ENCODE measurements at places on chromosomes 3 and 15.

DNA sequence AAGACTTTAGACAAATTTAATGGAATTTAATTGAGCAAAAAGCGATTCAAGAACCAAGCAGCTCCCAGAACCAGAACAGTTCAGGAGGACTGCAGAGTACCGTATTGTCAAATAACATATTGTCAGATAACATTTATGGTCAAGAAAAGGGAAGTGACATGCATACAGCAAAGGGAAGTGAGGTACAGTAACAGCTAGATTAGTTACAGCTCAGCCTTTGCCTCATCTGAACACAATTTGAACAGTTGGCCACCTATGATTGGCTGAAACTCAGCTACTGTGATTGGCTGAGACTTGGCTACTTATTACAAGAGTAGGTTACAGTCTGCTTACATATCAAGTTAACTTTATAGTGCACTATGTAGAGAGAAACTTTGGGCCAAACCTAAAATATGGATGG lies 21.9 kb downstream of the ZFAND6 start:
- DNase-seq: no peak

DNA sequence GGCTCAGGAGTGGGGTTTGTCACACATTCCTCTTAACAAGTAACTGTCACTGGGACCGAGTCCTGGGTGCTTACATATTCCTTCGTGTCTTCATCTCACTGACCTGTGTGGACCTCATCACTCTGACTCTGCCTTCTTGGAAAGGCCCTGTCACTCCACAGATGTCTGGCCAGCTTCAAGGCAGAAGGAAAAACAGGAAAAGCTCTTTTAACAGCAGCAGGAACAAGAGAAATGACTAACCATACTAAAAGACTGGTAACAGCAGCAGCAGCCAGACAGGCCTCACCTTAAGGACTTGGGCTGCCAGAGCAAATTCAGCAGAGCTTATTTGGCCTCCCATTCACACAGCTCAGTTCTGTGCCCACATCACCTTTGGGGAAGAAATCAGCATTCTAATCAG lies 68.1 kb downstream of the USF3 start:
- no peak for DNase-seq

DNA sequence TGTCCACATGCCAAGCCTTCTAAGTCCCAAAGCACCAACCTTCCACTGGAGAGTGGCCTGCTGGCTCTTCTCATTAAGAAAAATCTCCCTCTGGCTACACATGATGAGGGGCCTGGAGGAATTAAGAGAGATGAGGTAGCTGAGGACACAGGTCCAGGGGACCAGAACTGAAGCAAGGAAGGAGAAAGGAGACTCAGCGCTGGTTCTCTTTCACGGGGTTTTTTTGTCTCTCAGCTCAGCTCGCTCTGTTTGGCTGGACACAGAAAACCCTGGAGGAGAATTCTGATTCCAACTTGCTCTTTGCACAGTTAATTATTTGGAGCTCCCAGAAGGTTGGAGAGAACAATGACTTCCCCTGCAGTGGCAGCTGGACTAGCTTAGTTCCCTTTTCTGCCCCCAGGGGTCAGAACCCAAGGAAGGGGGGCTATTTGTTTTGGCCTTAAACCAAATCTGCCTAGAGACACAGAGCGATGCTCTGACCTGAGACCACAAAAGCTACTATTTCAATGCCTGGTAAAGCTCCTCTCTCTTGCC lies 507.6 kb downstream of the FHIT start:
- no peak for DNase-seq

GRCh38 chr3:153284282-153284938 lies 122.4 kb downstream of the RAP2B start:
- no peak for DNase-seq

DNA sequence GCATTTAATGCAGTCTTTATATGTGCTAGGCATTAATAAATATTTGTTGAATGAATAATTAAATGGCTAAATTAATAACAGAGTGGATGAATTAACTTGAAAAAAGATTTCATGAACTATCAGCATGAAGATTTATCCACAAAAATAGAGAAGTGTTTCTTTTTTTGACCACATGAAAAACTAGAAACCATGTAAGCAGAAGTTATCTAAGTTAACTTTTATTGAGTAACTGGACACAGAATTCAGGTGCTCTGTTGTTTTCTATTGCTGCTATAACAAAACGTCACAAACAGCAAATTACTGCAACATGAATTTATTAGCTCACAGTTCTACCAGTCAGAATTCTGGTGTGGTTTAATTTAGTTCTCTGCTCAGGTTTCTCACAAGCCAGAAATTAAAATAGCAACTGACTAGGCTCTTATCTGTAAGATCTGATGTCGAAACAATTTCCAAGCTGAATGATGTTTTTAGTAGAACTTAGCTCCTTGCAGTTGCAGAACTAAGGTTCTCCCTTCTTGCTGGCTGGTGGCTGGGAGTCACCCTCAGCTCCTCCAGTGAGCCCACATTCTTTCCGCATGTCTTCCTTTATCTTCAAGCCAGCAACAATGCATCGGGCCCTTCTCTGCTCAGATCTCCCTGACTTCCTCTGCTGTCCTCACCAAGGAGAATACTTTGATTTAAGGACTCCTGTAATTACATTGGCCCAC lies 810.2 kb upstream of the ALCAM start:
- DNase-seq: no peak

GRCh38 chr3:61454006-61454585 lies 107.3 kb upstream of the PTPRG start:
- no peak for DNase-seq

DNA sequence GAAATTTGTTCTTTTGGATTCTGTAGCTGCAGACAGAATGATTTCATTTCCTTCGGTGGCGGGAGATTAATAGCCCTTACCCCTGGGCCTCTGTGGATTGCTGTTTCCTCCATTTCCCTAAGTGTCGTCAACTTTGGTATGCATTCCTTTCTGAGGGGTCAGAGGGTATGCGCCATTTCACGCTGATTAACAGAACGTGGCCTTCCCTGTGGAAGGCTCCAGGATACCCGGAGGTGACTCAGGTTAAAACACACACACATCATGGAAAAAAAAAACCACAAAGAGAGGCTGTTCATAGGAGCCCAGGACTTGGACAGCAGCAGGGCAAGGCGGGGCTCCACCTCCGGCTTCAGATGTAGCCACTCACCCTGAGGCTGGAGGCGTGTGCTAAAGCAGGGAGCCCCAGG lies 51.9 kb downstream of the EPHB1 start:
- no peak for DNase-seq

GRCh38 chr3:190696777-190697501 lies 165.6 kb downstream of the GMNC start:
- no peak for DNase-seq

All from stimulated activated CD4-positive, alpha-beta T cell treated with anti-CD3 and anti-CD28 coated beads, TNF-alpha, amount 100 ng/mL, for 1 hour (primary cell).